Right cardiac atrium (tissue), 5 donors: ENCODE measurements at places on chromosomes 16 and 17.
A peak's percentile ranks its signal among the peaks of the same experiment; 100 is the strongest.

- DNase-seq = no peak
These were observed 35.5 kb upstream of the TMEM92 start for GRCh38 chr17:50238601-50239280.

GRCh38 chr17:65593092-65593854 is 31.8 kb upstream of the AXIN2 start:
- DNase-seq = no peak

DNA sequence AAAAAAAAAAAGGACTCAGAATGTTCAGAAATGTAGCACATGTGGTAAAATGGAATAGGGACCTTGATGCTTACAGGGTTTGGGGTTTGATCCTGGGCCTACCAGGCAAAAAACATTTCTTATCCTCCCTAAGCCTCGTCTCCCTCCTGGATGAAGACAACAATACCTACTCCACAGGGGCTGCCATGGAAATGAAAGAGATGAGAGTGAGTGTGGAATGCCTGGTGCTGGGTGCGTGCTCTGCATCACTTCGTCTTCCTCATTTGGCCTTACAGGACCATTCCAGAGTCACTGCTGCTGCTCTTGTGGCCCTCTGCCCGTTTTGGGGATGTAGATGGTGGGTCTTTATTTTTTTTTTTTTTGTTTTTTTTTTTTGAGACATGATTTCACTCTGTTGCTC is 692.9 kb upstream of the EEF2KMT start:
- DNase-seq = no peak

- DNase-seq = no peak
These were observed 15.2 kb downstream of the NUP93 start for GRCh38 chr16:56744996-56745640.

DNA sequence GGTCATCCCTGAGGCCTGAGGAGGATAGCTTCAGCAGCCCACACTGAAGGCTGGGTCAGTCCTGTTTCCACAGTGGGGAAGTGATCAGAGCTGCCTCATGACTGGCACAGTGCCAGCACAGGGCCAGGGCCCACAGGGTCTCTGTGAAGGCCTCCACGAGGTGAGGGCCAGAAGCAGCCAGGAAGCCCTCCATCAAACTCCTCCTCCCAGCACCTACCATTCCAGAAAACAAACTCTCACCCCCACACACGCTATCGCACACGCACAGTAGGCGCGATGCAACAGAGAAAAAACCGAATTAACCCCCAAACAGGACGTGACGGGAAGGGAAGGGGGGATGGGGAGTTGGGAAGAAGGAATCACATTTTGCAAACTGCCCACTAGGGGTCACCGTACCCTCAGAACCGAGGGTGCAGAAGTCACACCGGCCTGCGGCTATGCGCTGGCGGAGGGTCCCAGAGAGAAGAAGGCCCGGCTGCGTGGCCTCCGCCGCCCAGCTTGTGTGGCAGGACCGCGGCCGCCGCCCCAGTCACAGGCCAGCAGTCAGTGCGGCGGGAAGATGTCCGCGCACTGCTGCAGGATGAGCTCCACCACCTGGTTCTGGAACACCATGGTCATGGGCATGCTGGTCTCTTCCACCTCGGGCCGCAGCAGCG is 37.6 kb downstream of the ARHGAP27 start:
- DNase-seq = peak; percentile 87

DNA sequence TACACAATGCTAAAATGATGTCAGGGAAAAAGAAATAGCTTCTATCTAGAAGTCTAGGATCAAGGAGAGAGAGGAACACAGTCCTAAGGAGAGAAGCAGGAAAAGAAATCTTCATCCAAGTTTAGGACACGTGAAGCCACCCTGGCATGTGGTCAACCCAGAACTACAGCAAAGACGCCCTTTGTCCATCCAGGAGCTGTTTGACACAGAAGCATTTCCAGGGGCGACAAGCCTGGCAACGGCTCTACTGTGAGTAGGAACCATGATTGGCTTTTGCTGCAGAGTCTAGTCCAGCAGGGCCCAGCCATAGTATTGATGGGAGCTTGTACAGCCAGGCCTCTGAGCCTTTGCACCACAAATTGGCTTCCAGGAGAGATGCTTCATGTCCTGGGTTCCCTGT is 185.4 kb upstream of the RPL38 start:
- DNase-seq = no peak

DNA sequence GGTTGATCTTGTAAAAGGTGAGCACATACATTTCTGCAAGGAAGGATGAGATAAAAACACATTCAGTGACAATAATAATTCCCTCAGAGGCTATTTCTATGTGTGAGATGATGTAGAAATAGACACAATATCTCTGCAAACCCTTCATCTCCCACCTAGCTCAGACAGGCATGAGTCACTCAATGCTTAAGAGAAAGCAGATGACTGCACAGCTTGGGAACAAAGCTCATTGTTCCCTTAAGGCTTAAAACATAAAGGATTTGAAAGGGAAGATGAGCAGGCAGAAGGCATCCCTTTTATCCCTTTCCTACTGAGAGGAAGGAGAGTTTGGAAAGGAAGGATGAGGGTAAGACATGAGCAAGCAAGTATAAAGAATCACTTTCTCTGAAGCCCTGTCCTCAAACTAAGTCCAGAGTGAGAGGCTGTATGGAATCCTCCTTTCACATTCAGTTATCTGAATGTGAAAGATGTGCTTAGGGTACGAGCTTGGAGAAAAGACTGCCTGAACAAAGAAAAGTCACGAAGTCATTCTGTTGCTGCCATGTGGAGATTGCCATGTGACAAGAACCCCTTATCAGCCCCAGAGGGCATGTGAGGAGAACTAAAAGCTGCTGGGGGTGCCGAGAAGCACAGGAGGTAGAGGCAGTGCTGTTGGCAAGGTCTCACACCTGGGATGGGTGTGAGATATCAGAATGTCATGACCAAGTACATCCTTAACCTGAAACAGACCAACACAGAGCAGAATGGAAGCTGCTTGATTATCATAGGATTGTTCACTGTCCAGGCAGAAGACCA is 58.2 kb downstream of the CNTNAP4 start:
- no peak for DNase-seq

DNA sequence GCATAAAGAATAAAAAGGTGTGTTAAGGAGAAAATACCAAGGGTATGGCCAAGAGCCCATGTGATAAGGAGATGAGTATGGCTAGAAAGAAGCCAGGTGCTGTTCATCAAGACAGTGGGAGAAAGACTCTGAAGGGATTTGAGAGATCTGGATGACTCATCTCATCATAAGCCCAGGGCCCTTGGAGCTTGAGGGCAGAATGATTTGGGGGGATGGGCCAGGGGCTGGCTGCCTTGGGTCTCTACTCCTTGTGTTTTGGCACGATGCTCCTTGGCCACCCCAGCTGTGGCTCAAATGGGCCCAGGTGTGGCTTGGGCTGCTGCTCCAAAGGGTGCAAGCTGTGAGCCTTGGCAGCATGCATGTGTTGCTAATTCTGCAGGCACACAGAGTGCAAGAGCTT is 14.5 kb upstream of the TNFRSF13B start:
- no peak for DNase-seq

GRCh38 chr16:52597073-52597771 is 50.3 kb upstream of the TOX3 start:
- no peak for DNase-seq

DNA sequence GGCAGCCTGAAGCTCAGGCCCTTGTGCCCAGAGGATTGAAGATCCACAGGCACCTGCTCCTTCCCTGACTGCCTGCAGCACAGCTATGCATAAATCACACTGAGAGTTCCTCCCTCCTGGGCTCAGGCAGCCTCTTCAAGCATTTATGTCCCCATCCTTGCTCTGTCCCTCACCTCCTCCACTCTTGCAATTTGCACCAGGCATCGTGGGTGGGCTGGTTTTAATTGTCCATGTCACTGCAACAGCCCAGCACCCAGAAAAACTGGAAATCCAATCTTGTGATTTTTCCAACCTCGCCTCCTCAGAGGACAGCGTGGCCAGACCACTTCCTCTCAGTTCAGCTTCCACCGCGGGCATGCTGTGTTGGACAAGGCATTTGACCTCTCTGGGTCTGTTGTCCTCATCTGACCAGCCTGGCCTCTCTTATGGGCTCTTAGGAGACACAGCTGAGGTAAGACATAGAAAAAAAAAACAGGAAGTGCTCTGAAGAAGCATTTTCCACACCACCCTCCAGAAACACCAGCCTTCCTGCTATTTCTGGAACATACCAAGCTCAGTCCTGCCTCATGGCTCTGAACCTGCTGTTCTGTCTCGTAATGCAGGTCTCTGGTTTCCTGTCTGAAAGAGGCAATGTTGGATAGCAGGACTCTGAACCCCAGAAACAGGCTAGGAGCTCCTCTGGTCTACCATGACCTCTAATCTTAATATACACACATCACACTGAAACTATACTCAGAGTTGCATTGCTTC is 8.3 kb downstream of the TMEM114 start:
- DNase-seq = no peak

- DNase-seq = no peak
These were observed 32.2 kb downstream of the APPBP2 start for GRCh38 chr17:60493847-60494321.

DNA sequence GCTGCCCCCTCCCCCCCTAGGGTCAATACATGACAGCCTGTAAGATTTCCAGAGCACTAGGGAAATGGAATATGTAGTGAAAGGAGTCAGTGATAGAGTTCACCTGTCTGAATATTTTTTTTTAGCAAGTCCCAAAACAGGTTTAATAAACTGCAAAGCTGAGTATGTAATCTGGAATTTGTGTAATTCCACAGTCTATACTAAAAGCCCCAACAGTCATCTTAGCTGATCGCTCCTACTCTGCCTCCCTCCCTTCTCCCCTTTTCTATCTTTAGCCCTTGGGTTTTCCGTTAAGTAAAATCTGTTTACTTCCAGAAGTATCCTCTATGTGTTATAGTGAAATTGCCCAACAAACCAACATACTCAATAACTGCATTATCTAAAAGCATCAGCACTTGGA is 3.5 kb downstream of the CDH13 start:
- DNase-seq = no peak

DNA sequence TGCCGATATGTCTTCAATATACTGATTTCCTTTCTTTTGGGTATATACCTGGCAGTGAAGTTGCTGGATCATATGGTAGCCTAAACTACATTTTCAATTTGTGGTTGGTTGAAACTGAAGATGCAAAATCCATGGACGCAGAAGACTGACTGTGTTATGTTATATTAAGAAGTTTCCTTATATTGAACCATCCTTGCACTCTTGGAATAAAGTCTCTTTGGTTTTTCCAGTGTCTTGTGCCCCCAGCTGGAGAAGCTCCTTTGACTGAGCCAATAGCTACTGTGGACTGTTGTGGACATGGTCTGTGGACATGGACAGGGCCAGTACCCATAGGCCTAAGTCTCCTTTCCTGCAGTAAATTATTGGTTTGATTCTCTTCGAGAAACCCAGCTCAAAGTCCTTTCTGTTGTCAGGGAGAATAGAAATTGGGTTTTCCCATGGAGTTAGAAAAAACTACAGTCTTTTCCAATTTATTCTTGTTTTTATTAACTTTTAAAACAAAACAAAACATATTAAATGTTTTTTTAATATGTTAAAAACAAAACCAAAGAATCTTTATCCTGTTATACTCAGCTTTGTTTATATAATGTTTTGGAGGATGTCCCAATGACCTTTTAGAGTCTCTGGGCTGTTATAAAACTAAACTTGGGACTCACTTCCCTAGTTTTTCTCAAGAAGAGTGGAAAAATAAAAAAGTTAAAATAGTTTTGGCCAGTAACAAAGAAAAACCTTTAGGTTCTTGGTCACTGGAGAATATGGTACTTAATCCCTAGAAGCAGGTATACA is 15.2 kb upstream of the IL34 start:
- no peak for DNase-seq

GRCh38 chr17:70288540-70289290 is 119.4 kb downstream of the KCNJ2 start:
- DNase-seq = no peak

DNA sequence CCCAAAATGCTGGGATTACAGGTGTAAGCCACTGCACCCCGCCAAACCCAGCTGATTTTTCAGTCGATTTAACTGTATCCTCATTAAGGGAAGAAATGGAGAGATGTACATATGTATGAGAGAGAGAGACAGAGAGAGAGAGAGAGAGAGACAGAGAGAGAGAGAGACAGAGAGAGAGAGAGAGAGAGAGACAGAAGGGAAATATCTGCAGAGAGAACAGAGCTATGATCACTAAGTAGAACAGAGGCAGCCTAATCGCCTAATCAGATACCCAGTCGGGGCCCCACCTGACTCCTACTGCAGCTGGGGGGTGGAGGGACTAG is 70.0 kb downstream of the RBBP6 start:
- no peak for DNase-seq

- DNase-seq = no peak
These were observed 47.6 kb downstream of the MED13 start for GRCh38 chr17:62017496-62017895.

GRCh38 chr16:15757630-15758251 is 99.1 kb downstream of the MYH11 start:
- no peak for DNase-seq

DNA sequence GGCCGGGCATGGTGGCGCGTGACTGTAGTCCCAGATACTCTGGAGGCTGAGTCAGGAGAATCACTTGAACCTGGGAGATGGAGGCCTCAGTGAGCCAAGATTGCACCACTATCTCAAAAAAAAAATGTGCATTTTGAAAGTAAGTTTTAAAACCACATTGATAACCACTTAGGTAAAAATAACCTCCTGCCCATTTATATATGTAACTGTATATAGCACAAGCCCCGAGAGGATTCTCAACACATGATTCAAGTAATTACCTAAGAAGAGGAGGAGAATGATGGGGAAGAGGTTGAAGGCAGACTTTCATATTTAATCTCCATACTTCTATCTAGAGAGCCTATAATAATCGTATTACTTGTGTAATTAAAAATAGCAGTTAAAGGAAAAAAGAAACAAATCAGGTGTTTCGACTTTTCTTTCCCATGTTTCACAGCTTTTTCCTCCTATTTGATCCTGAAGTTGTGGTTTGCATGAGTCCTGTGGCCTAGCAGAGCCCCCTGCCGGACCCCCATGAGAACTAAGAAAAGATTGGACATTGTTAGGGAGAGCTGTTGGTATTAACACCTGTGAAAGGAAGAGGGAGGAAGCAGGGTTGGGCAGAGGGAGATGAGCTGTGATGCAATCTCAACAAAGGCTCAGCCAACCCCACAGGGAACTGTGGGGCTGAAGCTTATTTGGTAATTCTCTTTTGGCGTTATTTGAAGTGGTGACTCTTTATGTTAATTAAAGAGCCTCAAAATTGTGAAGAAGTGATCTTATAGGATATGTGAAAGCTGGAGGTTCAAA is 22.1 kb downstream of the PMFBP1 start:
- no peak for DNase-seq

DNA sequence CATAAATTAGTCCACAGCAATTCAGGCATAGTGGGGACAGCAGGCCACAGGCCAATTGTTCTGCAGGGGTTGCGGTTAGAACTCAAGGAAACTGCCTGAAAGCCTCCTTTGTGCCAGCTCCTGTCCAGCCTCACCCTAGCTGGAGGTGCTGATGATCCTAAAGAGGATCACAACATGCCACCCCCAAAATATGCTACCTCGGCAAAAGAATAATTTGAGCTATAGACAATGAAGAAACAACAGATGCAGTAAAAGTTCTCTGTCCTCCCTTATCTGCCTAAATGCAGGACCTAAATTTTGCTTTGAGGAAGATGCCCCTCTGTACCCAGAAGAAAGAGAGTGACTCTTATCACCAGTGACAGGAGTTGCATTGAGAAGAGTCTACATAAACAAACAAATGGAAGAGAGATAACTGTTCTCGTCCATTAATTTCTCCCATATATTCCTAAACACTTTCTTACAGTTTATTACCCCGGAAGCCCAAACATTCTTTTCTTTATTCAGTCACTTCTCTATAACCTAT is 14.7 kb downstream of the ALOX15 start:
- no peak for DNase-seq

- DNase-seq = no peak
These were observed 382.3 kb upstream of the MAF start for GRCh38 chr16:79982862-79983261.

- no peak for DNase-seq
These were observed 8.7 kb upstream of the KAT7 start for GRCh38 chr17:49779739-49780231.
